ENCODE measurements at places on chromosomes 4 and X. TPM values are rescaled to one million over a fixed set of nuclear protein-coding genes. Genes with fewer than 3 reads are reported as not detected.

The KDR gene
- total RNA-seq: not detected

The ATP6AP2 gene
- total RNA-seq: 67.8 TPM

The MAGEE1 gene
- 2.9 TPM for total RNA-seq

The GAGE12J gene
- not detected for total RNA-seq

The CT45A3 gene
- not detected for total RNA-seq

The TCEAL9 gene
- 1.5 TPM for total RNA-seq

The ENPEP gene
- 0.54 TPM for total RNA-seq

The MAGEA12 gene
- not detected for total RNA-seq

The MAOB gene
- total RNA-seq: not detected

The FDCSP gene
- total RNA-seq: not detected

The GEMIN8 gene
- 11.7 TPM for total RNA-seq

The CXCL5 gene
- total RNA-seq: not detected

The AMOT gene
- 0.38 TPM for total RNA-seq

The FOXP3 gene
- total RNA-seq: 82.1 TPM

The CENPVL1 gene
- not detected for total RNA-seq

The PARM1 gene
- total RNA-seq: not detected

The MAGEB2 gene
- total RNA-seq: not detected

The PRIMPOL gene
- total RNA-seq: 21.0 TPM

The FRG2 gene
- total RNA-seq: not detected

The BMX gene
- total RNA-seq: not detected

The PCGF3 gene
- 38.9 TPM for total RNA-seq

The CSN2 gene
- not detected for total RNA-seq

The BTK gene
- total RNA-seq: 0.14 TPM

The ADH7 gene
- total RNA-seq: not detected

The RIPPLY1 gene
- not detected for total RNA-seq

The AVPR2 gene
- total RNA-seq: not detected

The OCIAD2 gene
- total RNA-seq: 54.6 TPM

The ARHGAP4 gene
- 300 TPM for total RNA-seq

The GAK gene
- total RNA-seq: 176 TPM

The CYBB gene
- not detected for total RNA-seq

The ZNF732 gene
- not detected for total RNA-seq

The FRAS1 gene
- total RNA-seq: not detected

The ARSJ gene
- not detected for total RNA-seq

The OFD1 gene
- total RNA-seq: 45.8 TPM

The HMX1 gene
- total RNA-seq: not detected

The NUP62CL gene
- 3.0 TPM for total RNA-seq

The DMRTC1B gene
- total RNA-seq: not detected

The MRPL1 gene
- 28.5 TPM for total RNA-seq

The CFI gene
- total RNA-seq: not detected

The NSDHL gene
- 24.8 TPM for total RNA-seq

The GLRA2 gene
- not detected for total RNA-seq

The QRFPR gene
- total RNA-seq: not detected

All from activated CD8-positive, alpha-beta memory T cell treated with anti-CD3 and anti-CD28 coated beads, Interleukin-2, amount 10 ng/mL, durations not matched to agents 7 days and 5 days (primary cell).